GM23248 (cell line): ENCODE measurements at places on chromosomes 2 and 18.
A peak's percentile ranks its signal among the peaks of the same experiment; 100 is the strongest.

DNA sequence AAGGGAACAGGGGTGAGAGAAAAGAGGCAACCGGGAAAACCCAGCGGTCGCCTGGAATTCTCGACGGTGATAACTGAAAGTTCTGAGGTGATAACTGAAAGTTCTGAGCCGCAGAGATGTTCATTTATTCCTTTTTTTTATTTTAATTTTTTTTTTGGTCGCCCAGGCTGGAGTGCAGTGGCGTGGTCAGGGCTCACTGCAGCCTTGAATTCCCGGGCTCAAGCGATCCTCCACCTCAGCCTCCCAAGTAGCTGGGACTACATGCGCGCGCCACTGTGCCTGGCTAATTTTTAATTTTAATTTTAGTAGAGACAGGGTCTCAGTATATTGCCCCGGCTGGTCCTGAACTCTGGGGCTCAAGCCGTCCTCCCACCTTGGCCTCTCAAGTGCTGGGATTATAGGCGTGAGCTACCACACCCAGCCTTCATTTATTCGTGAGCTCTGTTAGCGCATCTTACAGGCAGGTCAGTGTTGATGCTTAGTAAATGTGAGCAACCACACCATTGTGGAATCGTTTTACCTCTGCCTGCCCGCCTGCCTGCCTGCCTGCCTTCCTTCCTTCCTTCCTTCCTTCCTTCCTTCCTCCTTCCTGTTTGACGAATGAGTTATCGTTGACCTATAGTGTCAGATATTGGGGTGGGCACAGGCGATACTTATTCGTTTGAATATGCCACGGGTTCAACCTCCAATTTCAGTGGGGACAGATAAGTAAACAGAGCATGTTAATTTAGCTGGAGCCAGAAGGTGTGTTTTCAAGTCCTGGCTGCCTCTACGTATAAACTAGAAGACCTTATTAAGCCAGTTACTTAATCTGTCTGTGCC lies 557 bp upstream of the E2F6 start:
- peaks cover 18% of the 10 kb centered on the region for H3K4me1 ChIP-seq
- H3K4me3 ChIP-seq: peak overlapping the region; percentile 82
- no peak for DNase-seq
- no peaks in the 10 kb centered on the region for H3K27me3 ChIP-seq

- no peaks in the 10 kb centered on the region for H3K4me1 ChIP-seq
- H3K27me3 ChIP-seq: no peaks in the 10 kb centered on the region
- no peak for DNase-seq
- H3K27ac ChIP-seq: no peak overlapping the region
- no peak overlapping the region for H3K4me3 ChIP-seq
Observed at GRCh38 chr2:55252832-55253231, 16.2 kb downstream of the MTIF2 start.

DNA sequence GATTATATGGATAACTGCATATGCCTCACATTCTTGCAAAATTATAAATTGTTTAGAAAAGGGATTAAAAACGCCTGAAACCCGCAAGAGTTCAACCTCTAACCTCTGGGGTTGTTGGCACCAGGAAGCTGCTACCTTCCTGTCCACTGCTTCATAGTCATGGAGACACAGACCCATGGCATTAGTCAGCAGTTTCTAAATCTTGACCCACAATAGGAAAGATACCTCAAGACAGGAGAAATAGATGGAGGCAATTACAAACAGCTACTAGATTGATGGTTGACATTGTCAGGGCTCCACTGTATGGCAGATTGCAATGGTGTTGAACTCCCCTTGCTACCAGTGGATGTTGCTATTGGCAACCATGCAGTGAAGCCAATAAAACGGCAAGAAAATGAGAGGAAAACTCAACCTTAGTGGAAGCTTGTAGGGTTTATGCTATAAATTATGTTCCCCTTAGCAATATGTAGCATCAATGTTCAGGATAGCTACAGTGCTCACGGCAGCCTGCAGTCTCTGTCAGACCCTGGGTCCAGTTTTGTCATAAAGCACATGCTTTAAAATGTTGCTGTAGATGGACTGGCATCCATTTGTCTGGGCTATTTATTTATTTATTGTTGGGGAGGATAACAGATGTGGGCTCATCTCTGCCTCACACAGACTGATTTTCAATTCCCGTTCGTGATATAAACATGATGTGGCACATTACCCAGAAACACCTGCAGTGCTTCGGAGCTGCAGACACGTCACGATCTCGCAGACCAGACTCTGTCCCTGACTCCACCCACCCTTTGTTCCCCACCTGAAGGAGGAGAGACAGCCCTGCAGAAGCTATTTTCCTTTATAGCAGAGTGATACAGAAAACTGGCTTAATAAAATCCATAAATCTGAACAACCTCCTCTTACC lies 233.4 kb downstream of the AGPS start:
- no peaks in the 10 kb centered on the region for H3K4me1 ChIP-seq
- H3K27me3 ChIP-seq: peaks cover 14% of the 10 kb centered on the region; the same call in 1 of the 2 replicates
- no peak overlapping the region for H3K4me3 ChIP-seq
- H3K27ac ChIP-seq: no peak overlapping the region

- peak; percentile 47 for DNase-seq
- peak overlapping the region; percentile 25 for H3K27ac ChIP-seq
- H3K27me3 ChIP-seq: no peaks in the 10 kb centered on the region
- H3K36me3 ChIP-seq: no peaks in the 10 kb centered on the region
Observed at GRCh38 chr2:225995796-225996461, 596.4 kb downstream of the NYAP2 start.

DNA sequence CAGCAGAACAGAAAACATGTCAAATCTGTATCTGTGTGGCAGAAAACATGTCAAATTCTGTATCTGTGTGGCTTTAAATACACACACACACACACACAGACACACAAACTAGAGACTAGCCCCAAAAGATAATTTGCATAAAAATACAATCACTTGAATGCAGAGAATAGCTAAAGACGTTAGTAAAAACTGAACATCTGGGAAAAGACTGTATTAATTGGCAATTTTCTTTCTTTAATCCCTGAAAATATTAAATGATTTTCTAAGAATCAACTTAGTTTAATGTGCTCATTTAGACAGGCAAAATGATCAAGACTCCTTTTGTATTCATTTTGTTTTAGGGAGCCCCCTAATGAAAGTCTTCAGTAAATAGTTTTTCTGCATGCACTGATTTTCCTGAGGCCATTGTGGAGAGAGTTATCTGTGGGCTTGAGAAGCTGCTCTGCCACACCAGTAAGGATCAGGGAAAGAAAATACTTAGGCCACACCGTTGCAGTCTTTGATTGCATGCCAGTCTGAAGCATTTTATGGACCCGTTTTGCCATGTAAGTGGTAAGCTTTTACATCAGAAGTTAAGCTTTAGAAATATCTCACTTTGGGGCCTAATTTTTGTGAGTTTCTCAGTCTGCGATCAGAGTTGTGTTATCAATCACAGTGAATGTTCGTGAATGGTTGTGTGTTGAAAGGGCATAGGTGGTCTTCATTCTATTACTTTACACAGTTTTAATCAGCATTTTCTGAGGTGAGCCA lies 2.2 kb downstream of the SPATS2L start:
- no peaks in the 10 kb centered on the region for H3K27me3 ChIP-seq
- H3K27ac ChIP-seq: peak overlapping the region; percentile 90
- H3K4me1 ChIP-seq: peaks cover 40% of the 10 kb centered on the region
- no peaks in the 10 kb centered on the region for H3K36me3 ChIP-seq
- H3K4me3 ChIP-seq: peak overlapping the region; percentile 92

DNA sequence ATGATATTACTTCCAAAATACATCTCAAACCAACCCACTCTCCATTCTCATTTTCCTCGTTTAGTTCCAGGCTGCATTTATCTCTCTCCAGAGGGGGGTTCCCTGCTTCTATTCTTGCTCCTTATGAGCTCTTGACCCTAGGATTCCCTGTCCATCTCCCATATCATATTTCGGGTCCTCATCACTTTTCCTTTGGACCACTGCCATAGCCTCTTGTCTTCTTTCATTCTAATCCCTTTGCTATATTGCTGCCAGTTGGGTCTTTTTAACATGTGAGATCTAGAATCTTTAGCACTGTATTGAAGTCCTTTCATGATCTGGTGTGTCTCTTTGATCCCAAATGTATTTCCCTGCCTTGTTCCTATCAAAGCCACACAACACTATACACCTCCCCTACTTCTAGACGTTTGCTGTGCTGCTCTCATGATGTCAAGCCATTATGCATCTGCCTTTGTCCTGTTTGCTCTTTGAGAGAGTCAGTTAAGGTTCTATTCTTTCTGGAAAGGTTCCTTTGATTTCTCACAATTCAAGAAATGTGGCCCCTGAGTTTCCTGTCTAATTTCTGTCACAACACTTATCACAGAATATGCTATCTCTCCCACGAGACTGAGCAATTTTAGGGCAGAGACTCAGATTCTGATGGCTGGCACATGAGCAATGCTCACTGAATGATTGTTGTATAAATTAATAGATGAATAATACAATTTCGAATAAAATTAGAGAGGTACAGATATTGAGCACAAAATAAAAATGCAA lies 43.2 kb upstream of the SESTD1 start:
- no peak overlapping the region for H3K27ac ChIP-seq
- no peaks in the 10 kb centered on the region for H3K36me3 ChIP-seq
- H3K4me1 ChIP-seq: no peaks in the 10 kb centered on the region
- no peak for DNase-seq

DNA sequence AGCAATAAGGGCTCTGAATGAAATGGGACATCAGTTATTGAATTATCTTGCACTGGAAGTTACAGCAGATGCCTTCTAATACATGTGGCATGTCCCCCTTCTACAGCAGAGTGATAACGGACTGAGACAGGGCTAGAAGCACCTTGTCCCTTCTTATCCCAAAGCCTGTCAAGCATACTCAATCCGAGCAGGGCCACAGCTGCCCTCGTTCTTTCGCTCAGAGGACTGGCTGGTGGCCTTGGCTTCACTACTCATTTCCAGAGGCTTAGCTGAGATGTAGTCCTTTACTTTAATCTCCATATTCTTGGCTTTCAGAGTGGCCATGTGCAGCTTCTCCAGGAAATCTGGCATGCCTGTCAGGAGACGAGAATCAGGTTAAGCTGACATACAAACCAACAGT lies 22.1 kb downstream of the STARD7 start:
- peaks cover 50% of the 10 kb centered on the region for H3K36me3 ChIP-seq
- H3K27ac ChIP-seq: no peak overlapping the region
- no peaks in the 10 kb centered on the region for H3K27me3 ChIP-seq
- no peak overlapping the region for H3K4me3 ChIP-seq

DNA sequence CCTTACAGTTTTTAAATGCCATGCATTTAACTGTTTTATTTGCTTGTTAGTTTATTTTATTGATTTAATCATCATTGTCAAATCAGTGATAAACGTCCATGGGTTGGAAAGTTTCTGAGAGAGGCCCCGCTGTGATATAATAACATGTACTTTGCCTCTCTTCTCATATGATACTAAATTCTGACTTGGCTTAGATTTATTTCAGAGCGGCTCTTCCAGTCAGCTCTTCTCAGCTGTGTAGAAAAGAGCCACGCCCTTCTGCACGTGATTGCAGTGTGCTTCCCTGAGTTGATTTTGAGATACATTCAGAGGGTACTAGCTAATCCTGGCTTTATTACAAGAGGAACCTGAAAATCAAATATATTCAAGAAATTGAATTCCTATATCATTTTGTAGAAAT lies 218.6 kb downstream of the KCNE4 start:
- no peaks in the 10 kb centered on the region for H3K36me3 ChIP-seq
- DNase-seq: no peak
- no peak overlapping the region for H3K4me3 ChIP-seq
- no peaks in the 10 kb centered on the region for H3K27me3 ChIP-seq
- H3K4me1 ChIP-seq: no peaks in the 10 kb centered on the region

DNA sequence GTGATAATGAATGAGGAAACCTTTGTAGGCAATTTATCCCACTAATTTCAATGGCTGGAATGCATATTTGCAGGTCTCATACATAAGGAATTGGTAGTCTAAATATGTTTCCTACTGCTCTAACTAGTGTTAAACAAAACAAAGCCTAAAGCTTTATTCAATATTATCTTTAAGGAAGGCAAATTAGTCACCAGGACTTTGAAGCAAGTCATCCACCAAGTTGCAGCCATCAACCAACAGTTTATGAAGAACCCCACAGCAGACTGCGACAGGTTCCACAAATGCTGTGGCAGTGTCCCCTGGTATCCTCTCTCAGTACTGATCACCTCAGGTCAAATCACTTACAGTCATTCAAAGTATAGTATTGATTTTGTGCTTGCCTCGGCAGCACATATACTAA lies 181.5 kb upstream of the ZFP36L2 start:
- peak; percentile 19 for DNase-seq
- no peaks in the 10 kb centered on the region for H3K27me3 ChIP-seq
- peaks cover 10% of the 10 kb centered on the region; the same call in 1 of the 2 replicates for H3K4me1 ChIP-seq
- H3K4me3 ChIP-seq: no peak overlapping the region
- no peak overlapping the region for H3K27ac ChIP-seq
- H3K36me3 ChIP-seq: no peaks in the 10 kb centered on the region

DNA sequence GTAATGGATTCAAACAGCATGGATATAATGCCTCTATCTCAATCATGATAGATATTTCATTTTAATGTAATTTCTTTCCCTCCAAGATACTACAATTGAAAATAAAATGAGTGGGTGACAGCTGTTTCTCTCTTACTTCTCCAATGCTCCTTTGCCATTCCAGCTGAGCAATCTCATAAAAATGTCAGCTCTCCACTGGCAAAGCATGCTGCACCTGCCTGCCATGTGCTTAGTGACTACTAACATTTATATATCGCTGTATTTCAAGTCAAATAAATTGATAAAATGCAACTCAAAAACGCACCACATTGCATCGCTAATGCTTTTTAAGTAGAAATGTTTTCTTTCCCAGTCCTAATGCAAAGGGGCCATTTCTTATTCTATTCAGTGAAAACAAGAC lies 1093.9 kb downstream of the CBLN2 start:
- DNase-seq: no peak
- H3K36me3 ChIP-seq: no peaks in the 10 kb centered on the region
- H3K4me1 ChIP-seq: no peaks in the 10 kb centered on the region
- no peak overlapping the region for H3K27ac ChIP-seq
- no peaks in the 10 kb centered on the region for H3K27me3 ChIP-seq

- DNase-seq: peak; percentile 81
- peaks cover 43% of the 10 kb centered on the region for H3K4me1 ChIP-seq
- H3K27ac ChIP-seq: peak overlapping the region; percentile 54
Observed at GRCh38 chr2:220144411-220144810, 517.0 kb downstream of the SLC4A3 start.

DNA sequence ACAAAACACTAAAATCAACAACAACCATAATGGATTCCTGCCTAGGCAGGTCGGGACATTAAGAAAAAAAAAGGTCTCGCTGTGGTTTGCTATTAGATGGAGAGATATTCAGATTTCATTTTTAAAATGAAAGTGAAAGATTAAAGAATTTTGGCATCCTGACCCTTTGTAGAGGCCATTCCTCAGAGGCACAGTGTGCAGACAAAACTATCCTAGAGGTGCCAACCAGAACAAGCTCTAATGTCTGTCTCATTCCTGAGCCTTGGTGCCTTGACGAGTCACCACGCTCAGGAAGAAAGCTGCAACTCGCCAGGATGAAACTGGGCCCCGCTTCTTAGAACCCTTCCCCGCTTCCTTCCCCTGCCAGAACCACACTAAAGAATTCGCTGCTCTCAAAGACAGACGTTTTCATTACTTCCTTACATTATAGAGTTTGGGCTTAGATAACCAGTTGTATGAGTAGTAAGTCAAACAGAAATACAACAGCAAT lies 156.0 kb downstream of the TGIF1 start:
- H3K4me1 ChIP-seq: peaks cover 43% of the 10 kb centered on the region
- H3K4me3 ChIP-seq: peak overlapping the region; percentile 73
- peak overlapping the region; percentile 100 for H3K27ac ChIP-seq
- peak; percentile 80 for DNase-seq
- H3K36me3 ChIP-seq: no peaks in the 10 kb centered on the region
